Thyroid gland (tissue), 4 donors: ENCODE measurements at places on chromosomes 1 and 21.

DNA sequence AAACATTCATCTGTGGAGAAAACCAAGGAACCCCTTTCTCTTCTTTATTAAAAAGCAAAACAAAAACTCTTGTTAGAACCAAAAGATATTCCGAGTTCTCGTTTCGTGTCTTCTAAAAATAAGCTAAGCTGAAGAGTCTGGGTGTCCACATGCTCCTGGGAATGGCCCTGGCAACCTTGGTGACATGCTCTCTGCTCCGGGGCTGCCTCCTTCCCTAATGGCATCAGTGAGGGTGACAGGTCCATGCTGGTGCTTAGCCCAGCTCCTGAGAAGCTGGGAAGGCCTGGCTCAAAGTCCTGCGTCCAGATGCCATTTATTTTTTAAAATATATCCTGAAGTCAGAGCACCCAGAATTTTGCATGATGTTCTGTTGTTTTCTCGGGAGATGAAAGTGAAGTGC is 24.6 kb upstream of the TRAPPC10 start:
- no peak for DNase-seq

DNA sequence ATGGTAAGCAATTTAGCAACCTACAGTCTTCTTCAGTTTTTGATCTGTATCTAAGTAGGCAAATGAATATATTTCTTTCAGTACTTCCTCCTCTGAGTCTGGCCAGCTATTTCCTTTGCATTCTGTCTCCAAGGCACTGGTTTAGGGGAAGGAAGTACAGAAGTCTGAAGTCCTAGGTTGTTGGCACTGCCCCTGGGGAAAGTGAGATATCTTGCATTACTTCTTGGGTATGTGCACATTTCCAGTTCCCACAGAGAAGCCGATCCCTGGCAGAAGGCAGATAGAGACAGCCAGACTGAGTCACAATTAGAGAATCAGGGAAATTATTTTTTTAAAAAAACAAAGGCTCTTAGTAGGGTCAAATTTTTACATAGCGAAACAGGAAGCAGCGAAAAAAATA is 98.8 kb downstream of the RASAL2 start:
- no peak for DNase-seq

DNA sequence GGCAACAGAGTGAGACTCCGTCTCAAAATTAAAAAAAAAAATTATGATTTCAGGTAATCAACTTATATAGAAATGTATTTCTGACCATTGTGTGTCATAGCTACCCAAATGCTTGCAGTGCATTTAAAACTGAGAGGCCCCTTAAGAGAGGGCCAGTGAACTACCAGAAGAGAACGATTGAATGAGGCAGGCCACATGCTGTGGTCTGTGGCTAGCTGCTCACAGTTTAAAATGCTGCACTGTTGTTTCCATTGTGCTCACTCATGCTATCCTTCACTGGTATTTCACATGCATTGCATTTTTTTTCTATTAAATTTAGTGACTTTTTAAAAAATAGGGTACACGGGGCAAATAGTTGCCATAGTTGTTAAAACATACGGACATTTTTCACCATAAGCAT is 26.0 kb downstream of the CHML start:
- DNase-seq: no peak

GRCh38 chr1:39127513-39127912 is 77.0 kb upstream of the MACF1 start:
- DNase-seq: peak; percentile 59

GRCh38 chr1:110565565-110565964 is 40.6 kb downstream of the KCNA2 start:
- no peak for DNase-seq

DNA sequence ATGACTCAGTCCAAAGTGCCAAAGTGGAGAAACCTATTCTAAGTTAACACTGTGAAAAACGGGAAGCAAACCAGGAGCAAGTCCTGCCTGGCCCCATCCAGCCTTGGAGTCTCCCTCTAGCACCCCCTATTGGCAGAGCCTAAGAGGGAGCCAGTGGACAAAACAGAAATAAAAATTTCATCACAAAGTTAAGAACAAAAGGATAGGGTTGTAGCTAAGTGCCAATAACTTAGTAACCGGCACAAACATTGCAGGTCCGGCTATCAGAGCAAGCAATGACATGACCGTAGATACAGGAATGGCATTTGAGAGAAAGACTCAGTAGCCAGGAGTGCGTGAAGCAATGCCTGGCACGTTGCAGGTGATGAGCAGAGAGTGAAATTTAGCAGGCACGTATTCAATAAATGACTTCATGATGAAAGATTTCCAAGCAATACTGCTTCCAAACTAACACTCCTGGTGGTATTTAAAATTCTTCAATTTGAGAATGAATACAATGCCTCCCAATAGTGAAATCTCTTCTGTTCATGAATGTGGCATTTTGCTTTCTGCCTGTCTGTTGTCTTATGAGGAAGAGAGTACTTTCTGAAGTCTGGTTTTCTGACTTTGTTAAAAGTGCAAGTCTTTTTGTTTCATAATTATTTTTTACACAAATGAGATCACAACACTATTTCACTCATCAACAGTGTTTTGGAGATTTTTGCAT is 391.0 kb downstream of the OMA1 start:
- DNase-seq: no peak

DNA sequence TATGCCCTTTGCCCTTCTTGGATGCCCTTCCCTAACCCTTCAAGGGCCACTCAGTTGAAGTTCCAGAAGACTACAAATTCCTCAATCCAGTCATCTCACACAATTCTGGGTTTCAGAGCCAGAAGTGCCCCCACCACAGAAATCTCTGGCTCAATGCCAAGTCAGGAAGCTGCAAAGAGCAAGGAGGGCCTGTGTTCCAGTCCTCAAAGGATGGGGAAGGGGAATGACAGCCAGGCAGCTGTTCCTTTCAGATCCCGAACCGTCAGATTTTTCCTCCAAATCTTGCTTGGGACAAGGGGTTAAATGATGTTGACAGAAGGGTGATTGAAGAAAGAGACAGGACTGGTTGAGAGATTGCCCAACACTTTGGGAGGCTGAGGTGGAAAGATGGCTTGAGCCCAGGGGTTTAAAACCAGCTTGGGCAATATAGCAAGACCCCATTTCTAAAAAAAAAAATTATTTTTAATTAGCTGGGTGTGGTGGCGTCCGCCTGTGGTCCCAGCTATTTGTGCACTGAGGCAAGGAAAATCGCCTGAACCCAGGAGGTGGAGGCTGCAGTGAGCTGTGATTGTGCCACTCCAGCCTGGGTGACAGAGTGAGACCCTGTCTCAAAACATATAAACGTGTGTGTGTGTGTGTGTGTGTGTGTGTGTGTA is 716 bp upstream of the HPDL start:
- peak; percentile 74 for DNase-seq

DNA sequence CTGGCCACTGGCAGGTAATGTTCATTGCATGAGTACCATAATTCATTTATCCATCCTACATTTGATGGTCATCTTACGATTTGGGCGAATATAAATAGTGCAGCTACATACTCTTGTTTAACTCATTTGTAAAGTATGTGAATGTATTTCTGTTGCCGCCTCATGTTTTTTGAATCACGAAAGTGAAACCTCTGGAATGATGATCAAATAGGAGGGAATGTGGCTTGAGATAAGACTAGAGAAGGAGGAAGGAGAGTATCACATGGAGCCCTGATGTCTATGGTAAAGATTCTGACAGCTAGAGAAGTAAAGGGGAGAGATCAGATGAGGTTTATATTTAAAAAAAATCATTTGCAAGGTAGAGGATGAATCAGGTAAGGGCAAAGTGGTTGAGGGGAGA is 8.0 kb downstream of the MRPS14 start:
- DNase-seq: no peak

DNA sequence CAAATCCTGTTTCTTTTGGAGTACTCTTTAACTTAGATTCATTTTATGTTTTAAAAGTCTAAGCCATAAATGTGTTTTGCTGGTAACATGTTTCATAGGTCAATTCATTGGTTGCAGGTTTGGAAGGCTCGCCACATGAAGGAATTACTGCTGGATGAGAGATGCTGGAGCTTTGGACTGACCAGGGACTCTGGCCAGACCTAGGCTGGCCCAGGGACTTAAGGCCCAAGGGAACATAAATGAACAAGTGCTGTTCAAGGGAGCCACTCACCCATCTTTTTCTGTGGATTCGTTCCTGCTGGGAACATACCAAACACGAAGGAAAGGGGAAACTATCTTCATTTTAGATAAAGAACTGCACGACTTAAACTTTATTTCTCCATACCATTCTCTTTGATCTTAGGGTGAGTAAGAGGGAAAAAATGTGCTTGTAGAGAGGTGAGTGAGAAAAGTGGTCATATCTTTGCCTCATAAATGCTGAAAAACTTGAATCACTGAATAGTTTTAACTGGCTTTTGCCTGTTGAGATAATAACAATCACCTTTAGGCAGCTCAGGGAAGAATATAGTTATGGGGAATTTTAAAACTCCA is 15.3 kb upstream of the SHCBP1L start:
- DNase-seq: no peak

DNA sequence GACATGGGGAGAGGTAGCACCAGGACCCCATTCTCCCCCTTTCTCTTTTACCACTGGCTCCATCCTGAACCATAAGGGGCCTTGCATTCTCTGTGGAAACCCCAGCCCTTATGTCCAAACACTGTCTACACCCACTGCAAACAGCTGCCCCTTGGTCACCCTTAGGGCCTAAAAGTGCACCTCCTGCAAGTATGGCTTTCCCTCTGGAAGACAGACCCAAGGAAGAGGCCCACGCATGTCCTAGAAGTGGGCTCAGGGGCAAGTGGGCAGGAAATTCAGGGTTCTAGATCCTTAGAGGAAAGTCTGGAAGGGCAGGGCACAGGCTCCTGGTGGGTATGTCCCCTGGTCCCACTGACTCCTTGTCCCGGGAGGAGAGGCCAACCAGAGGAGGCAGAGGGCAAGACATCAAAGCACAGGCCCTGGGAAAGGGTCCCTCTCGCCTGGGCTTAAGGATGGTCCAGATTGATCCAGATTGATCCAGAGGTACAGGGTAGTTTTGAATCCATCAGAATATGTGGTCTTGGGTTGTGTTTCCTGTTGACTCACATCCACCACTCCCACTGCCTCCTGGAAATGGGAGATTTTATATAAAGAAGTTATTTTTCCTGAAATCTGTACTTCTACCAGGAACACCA is 150.9 kb downstream of the GRIK3 start:
- no peak for DNase-seq

DNA sequence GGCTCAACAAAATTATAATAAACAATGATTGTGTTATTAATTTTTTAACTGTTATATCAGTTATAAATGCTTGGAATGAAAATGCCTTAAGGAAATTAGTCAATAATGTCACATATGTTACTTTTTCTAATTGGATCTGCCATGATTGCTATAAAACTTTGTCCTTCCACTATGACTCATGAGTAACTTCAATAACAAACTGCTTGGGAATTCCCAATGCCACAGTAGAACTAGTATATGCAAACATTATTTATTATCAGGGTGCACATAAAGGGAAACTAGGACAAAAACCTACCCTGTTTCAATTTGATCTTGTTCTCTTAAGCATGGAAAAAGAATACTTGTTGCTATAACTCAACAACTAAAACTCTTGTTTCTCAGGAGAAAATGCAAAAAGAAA is 59.1 kb upstream of the PDC start:
- no peak for DNase-seq

DNA sequence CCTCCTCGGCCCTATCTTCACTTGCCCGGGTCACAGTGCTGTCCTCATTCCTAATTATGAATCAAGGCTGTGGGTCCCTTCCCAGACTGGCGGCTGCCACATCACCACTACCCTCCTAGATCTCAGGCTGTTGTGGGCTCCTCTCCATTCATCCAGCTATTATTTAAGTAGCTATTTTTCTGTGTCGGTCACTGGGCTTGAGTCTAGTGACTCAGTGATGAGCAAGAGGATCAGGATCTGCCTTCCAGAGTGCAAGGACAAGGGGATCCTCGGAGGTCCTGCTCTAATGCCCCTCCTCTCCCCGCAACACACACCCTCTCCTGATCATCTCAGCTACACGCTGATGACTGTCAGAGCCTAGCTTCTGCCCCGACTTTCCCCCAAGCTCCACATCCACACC is 34.1 kb downstream of the CDCP2 start:
- DNase-seq: no peak
